Airway epithelial cell (primary cell): ENCODE measurements at places on chromosomes 5 and 9. TPM values are rescaled to one million over a fixed set of nuclear protein-coding genes. Genes with fewer than 3 reads are reported as not detected.

The FREM1 gene
- 0.05 and 0.42 TPM in 2 replicates for total RNA-seq

The TEX48 gene
- total RNA-seq = not detected in 2 replicates

The TUT7 gene
- total RNA-seq = 23.3 and 31.8 TPM in 2 replicates

The ADAMTS13 gene
- total RNA-seq = 0.56 and 1.6 TPM in 2 replicates

The FBN2 gene
- 28.7 and 40.0 TPM in 2 replicates for total RNA-seq

The SOX30 gene
- not detected in 2 replicates for total RNA-seq

The GGTA1 gene
- 0.14 TPM in 1 of 2 replicates, not detected in the other for total RNA-seq

The PCDHGC4 gene
- 0.05 and 0.21 TPM in 2 replicates for total RNA-seq

The TEK gene
- total RNA-seq = under 0.01 and 0.09 TPM in 2 replicates

The PCDHGC3 gene
- 21.0 and 27.2 TPM in 2 replicates for total RNA-seq

The CCNI2 gene
- 0.49 and 0.93 TPM in 2 replicates for total RNA-seq

The HTR1A gene
- not detected in 2 replicates for total RNA-seq

The BTNL3 gene
- total RNA-seq = not detected in 2 replicates

The FOXD4L3 gene
- total RNA-seq = not detected in 2 replicates

The GNAQ gene
- 18.6 and 19.9 TPM in 2 replicates for total RNA-seq

The PRLR gene
- 0.05 TPM in 1 of 2 replicates, not detected in the other for total RNA-seq

The CCDC187 gene
- under 0.01 and 0.14 TPM in 2 replicates for total RNA-seq

The DNAJB5 gene
- total RNA-seq = 17.1 and 20.7 TPM in 2 replicates

The ADGRV1 gene
- 0.49 and 0.60 TPM in 2 replicates for total RNA-seq

The SPACA9 gene
- total RNA-seq = 2.4 and 6.6 TPM in 2 replicates

The IL9 gene
- total RNA-seq = not detected in 2 replicates

The F2RL2 gene
- 0.05 TPM in 1 of 2 replicates, not detected in the other for total RNA-seq

The C9 gene
- total RNA-seq = not detected in 2 replicates
